NCI-H187 (cell line): ENCODE measurements at places on chromosomes 6 and 20.

GRCh38 chr6:1153696-1154245, 158.1 kb upstream of the FOXQ1 start:
- DNase-seq, result no peak

GRCh38 chr6:151057061-151057460, 182.7 kb upstream of the AKAP12 start:
- no peak for DNase-seq

DNA sequence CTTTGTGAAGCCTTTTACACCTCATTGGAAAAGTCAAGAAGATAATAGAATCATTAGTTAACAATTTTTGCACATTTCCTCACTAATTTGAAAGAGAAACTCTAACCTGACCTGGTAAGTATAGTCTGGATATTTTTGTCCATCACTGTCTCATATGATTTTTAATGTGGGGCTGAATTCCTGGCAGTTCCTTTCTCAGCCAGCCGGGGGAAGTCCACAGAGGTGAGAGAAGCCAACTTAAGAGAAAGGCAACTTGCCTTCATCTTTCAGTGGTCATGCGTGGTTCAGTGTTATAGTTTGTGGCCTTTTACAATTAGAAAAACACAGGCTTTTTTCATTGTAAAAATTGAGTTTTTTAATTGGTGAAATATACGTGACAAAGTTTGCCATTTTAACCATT, 80.6 kb downstream of the CDYL start:
- DNase-seq, result no peak

- no peak for DNase-seq
These were observed 5.5 kb downstream of the ELMO2 start for GRCh38 chr20:46400828-46401477.

- DNase-seq, result no peak
These were observed 151.1 kb downstream of the TMEM242 start for GRCh38 chr6:157172231-157172701.

DNA sequence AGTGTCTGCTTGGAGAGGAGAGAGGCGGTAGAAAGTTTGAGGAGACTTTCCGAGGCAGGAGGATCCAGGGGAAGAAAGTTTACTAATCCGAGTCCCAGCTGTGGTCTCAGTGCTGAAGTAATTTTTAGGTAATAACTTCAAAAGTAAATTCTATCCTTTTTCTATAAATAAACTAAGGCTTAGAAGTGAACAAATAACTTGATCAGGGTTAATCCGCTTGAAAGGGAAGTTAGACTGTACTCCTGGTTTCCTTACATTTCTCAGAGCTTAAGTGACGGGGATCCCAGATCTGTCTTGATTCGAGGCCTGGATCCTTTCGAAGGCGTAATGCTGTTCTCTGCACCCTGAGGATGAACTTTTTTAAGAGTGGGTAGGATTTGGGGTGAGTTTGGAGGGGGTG, 2.6 kb downstream of the STK35 start:
- DNase-seq, result no peak

DNA sequence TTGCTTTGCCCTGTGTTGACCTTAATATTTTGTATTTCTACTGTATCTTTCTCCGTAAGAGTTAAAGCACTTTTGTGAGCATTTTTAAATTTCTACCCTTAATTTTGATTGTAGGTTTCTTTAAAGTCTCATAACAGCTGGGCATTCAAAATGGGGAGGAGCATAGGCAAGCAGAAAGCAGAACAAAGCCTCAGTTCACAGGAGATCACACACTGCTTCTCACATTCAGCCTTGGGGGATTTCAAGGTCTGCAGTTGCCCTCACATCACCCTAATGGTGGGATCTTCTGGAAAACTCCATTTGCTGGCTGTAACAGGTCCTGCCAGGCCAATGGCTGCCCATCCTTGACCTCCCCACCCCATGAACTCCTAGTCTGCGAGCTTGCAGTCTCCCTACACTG, 292.9 kb downstream of the PHACTR1 start:
- DNase-seq, result no peak

DNA sequence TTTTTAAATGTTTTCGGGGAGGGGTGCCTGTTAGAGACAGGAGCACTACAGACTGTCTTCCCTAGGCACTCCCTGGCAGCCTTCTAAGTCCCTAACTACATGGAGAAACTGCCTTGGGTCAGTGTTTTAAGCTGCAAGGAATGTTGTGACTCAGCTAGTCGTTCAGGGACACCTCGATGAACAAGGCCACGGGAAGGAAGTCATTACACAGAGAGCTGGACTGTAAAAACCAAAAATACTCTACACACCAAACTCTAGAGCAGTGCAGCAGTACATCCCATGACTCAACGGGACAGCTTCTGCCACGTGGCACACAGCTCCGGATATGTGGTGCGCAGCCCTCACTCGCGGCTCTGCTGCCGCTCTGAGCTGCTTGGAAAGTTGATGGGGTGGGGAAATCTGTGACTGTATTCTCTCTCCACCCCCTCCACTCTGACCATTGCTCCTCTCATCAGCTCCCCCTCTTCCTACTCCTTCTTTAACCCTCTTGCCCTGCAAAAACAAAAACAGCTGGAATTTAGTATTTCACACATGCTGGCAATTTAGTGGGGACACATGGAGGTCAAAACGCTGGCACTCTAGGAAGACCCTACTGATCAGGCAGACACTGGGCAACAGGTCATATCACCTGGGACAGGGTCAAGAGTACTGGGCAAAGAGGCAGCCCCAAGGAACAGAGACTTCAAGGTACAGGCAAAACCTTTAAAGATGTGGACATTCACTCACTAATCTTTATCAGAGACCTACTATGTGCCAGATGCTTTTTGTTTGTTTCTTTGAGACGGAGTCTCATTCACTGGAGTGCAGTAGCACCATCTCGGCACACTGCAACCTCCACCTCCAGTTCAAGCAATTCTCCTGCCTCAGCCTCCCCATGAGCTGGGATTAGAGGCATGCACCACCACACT, 10.9 kb upstream of the LPIN3 start:
- no peak for DNase-seq

DNA sequence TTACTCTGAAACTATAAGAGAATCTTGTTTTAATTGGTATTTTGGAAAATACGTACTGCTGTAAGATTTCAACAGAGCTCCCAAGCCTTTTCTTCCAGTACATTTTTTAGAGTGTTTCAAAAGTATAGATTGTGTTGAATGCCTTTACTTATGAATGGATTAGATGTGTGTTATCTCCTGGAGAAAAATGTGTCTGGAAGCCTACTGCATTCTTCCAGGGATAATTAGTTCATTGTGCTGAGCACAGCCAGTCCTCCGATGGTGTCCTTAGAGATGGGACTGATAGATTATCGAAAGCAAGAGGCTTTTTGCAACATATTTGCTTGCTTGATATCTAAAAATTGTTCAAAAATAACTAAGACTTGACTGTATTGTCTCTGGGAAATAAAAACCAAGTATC, 114.2 kb downstream of the PLEKHG1 start:
- DNase-seq, result no peak

GRCh38 chr6:25450469-25451198, 171.5 kb downstream of the CARMIL1 start:
- DNase-seq, result no peak

GRCh38 chr6:12962987-12963386, 246.4 kb downstream of the PHACTR1 start:
- DNase-seq, result no peak

DNA sequence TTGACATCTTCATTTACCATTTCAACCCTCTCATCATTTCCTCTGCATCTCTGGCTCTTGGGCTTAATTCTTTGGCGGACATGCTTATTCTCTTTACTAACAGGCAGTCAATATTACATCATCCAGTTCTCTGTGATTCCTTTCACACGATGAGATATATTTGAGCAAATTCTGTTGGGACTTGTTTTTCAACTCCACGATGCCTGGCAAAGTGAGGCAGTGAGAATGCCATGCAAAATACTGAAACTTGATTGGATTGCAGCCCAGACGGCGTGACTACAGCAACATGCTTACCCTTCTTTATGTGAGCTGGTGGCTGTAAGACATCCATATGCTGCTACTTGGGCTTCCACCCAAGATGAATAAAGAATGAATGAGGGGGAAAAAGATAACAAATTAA, 101.7 kb upstream of the SPACA1 start:
- DNase-seq, result no peak

GRCh38 chr6:50899306-50899870, 80.7 kb downstream of the TFAP2B start:
- DNase-seq, result no peak

DNA sequence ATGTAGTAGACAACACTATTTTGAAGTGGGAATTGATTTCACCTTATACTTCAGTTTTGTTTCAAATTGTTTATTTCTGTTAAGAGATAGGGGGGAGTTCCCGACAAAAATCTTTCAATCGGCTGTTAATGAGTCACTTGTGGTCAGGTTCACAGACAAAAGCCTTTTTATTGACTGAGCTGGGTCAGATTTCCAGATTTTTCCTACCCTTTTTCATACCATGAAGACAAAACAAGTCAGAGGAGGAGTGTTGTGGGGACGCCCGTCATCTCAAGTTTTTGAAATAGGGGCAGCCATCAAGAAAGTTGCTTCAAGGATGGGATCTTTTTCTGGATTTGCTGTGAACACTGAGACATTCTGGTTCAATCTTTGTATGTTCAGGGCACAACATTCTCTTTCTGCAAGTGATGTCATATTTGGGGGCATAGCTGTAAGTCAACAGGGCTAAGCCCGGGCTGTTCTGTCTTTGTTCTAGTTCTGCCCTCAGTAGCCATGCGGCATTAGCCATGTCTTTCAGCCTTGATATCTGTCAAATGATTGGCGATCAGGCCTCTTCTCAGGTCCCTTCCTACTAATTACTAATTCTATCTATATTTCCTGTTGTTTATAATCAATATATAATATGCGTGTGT, 496.0 kb upstream of the MARCKS start:
- no peak for DNase-seq

GRCh38 chr20:15854911-15855310, 718.3 kb downstream of the KIF16B start:
- no peak for DNase-seq

GRCh38 chr6:12849809-12850198, 133.2 kb downstream of the PHACTR1 start:
- DNase-seq, result no peak

DNA sequence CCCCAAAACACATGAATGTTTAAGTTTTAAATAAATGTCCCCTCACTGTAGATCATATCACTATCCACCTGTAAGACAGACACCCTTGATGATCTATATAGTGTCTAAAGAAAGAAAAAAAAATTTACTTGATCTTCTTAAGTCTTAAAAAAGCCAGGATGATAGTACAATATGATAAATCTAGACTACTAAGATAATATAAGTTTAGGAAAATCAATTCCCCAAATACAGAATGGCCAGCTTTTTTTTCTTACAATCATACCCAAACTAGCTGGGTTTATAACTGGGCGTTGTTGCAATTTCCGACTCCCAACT, 14.4 kb downstream of the ZNF217 start:
- DNase-seq, result no peak

GRCh38 chr6:167325766-167326165, 880 bp downstream of the TTLL2 start:
- no peak for DNase-seq

DNA sequence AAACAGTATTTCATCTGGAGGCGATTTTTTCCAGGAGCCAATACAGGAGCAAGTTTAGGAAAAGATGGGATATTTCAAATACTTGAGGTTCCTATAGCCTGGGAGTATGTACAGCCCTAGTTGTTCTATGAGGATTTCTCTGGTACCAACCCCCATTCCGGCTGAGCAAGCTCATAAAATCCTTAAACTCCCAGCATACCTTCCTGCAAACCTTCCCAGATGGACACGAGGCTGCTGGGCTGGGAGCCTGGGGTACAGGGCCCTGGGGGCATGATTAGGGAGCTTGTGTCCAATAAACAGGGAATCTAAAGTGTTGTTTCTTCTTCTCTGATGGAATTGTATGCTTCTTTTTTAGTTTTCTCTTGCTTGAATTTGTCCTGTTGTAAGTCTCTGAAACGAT, 1.5 kb downstream of the PRRC2A start:
- DNase-seq, result no peak

DNA sequence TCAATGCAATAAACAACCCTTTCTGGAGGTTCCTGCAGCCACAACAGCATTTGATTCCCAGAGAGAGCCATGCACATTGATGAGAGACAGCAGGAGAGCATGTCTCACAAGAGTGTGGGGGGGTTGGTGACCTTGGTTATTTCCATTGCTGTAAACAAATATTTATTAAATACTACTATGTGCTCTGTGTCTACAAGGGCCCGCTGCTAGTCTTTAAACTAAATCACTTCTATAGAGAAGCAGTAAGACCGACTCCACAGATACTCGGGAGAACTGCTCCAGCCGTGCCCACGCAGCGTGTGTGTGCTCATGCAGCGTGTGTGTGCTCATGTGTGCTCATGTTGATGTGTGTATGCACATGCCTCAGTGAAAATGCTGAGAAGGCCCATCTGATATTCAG, 82.7 kb upstream of the TRAF3IP2 start:
- no peak for DNase-seq
